Lower leg skin (tissue), 4 donors: ENCODE measurements at places on chromosomes 6 and 20.

DNA sequence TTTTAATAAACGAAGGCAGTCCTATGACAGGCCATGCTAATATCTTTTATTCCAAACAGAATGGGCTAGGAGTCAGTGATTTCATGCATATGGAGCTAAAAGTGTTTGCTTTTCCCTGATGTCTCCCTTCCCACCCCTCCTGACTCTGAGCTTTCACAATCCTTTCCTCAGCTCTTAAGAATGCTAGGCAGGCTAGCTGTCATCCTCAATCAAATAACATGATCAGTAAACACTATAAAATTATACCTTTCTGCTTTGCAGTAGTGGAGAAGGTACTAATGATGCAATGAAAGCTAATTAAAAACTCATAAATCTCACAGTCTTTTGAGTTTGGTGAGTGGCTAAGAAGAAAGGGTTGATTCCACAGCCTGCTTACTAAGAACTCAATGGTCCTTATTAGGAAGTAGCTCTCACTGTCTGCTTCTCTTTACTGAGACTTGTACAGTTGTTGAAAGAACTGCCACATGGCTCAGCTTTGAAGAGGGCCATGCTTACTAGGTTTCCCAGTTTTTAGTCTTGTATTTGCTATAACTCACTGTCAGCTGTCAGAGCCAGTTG is 250.9 kb upstream of the JAG1 start:
- DNase-seq, result no peak

GRCh38 chr6:152184573-152184916 is 377.1 kb downstream of the ESR1 start:
- no peak for DNase-seq

- peak; percentile 80 for DNase-seq
These were observed 183.0 kb downstream of the THBS2 start for GRCh38 chr6:169070506-169071176.

DNA sequence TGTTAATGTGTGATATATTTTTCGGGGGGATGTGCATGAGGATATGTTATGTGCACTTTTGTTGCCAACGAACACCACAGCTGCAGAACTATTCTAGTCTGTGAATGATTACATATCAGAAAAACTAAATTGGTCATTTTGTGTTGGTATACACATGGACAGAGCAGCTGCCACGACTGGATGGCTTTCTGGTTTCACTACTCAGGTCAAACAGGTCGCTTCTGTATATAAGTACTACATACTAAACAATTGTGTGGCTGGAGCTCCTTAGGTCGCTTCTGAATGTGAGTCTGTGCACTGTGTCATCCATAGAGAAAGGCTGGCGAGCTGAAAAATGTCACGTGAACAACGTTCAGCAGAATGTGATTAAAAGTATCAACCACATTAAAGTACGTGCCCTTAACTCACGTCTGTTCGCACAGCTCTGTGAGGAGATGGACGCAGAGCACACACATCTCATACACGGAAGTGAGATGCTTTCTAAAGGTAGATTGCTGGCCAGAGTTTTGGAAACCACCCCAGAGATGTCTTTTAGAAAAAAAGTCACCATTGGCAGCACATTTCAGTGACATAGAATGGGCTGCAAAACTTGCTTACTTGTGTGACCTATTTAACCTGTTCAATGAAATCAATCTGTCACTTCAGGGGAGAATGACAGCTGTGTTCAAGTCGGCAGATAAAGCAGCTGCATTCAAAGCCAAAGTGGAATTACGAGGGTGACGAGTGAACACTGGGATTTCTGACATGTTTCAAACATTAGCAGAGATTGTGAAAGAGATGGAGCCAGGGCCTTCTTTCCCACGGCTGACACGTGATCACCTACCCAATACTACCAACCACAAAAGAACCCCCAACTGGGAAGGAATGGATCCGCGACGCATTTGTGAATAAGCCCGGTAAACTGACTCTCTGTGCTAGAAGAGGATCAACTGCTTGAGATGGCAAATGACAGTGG is 176.6 kb downstream of the PDE10A start:
- no peak for DNase-seq

- DNase-seq, result no peak
These were observed 74.7 kb downstream of the GRM1 start for GRCh38 chr6:146103416-146104072.

GRCh38 chr20:14319704-14320103 is 17.7 kb downstream of the FLRT3 start:
- DNase-seq, result no peak

GRCh38 chr6:112881027-112881426 is 533.9 kb downstream of the RFPL4B start:
- no peak for DNase-seq

DNA sequence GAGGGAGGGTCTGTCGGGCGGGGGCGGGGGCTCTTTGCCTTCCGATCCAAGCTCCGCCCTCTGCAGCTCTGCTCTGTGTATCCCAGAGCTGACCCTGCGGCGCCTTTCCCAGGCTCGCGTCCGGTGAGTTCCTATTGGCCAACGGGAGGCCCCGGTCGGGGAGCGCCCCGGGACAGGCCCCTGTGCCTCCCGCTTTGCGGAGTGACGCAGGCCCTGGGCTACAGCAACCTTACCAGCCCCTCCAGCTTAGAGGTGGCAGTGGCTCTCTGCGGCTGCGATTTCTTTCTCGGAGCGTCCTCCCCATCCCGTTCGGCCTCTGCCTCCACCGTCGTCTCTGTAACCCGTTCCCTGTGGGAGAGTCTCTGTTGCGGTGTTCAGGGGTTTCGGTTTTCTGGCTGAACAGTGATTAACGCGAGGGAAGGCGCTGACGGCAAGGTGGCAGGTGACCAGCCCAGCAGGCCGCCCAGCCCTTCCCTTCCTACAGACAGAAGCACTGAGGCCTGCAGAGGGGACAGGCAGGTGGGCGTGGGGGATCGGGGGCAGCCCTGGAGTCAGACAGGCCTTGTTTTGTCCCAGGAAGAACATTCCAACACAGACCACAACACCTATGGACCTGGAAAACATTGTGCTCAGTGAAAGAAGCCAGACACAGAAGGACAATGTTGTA is 18.1 kb upstream of the CEBPB start:
- peak; percentile 96 for DNase-seq

- no peak for DNase-seq
These were observed 14.3 kb downstream of the ZNF451 start for GRCh38 chr6:57104336-57104735.

- no peak for DNase-seq
These were observed 1.8 kb upstream of the PHACTR2 start for GRCh38 chr6:143675946-143676345.

DNA sequence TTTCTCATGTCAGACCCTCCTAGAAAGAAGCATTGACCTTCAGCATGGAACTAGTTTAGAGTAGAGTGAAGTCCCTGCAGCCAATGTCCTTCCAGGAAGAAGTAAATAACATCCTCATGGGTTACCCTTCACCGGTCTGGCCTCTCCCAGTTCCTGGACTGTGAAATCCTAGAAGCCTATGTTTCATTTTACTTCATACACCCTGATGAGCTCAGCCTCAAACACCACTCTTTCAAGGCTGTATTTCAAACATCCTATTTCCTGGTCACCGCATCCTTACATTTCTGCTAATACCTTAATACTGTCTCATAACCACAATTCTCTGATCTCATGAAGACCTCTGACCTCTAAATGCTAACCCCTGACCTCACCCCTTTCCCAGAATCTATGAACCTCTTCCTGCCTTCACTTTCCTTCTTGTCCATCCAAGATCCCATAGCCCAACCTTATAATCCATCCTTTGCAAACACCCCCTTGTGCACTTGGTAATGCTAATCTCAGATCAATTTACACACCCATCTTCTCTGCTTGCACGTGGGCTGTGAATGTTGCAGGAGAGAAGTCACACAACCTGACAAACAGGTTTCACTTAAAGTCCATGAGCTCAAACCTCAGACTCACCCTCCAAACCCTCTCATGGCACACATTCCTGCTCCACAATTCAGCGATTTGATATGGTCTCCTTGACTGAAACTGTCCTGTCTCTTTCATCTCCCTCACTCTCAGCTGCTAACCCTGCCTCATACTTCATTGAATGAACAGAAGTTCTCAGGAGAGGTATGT is 30.2 kb downstream of the SLC2A10 start:
- DNase-seq, result no peak

DNA sequence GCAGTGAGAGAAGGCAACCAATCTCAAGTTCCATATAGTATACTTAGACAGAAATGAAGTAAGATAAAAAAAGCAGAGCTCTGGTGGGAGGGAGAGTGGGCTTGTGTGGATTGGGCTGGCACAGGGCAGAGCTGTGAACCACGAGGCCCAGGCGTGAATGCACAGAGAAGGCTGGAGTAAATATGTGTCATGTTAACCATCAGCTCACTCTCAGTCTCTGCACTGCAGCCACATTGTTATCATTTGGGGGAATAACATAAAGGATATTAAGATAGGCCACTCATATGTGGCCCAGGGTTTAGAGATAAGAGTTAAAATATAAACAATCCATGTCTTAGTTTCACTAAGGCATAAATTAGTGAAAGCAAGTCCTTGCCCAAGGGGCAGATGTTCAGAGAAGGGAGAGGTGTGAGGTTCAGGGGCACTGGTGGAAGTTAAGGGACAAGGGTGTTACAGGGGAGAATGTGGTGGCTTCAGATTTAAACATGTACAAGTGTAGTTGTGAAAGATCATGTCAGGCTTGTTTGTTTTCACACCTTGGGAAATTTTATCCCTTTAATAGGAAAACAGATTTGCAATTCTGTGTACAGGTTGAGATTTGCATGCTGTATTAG is 14.4 kb downstream of the GMPR start:
- DNase-seq, result no peak

DNA sequence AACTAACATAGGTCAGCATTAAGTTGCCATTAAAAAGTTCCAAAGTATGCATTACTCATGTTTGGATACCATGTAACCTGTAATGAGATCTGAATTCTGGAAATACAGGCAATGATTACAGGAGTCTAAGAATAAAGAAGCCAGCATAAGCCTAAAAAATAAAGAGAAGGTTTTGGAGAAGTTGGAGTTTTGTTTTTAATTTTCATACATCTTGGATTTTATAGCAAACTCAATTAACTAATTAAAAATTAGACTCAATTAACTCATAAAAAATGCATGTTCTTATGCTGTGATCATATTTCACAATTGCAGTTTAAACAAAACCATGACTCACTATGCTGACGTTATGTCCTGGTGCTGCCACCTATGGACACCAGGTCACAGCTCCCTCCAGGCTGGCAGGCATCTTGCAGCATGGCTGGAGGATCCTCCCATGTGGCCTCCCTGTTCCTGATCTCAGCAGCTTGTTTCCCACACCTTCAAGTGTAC is 648.8 kb upstream of the AGPAT4 start:
- DNase-seq, result peak; percentile 30

- DNase-seq, result no peak
These were observed 18.3 kb downstream of the KIF6 start for GRCh38 chr6:39706819-39707335.

DNA sequence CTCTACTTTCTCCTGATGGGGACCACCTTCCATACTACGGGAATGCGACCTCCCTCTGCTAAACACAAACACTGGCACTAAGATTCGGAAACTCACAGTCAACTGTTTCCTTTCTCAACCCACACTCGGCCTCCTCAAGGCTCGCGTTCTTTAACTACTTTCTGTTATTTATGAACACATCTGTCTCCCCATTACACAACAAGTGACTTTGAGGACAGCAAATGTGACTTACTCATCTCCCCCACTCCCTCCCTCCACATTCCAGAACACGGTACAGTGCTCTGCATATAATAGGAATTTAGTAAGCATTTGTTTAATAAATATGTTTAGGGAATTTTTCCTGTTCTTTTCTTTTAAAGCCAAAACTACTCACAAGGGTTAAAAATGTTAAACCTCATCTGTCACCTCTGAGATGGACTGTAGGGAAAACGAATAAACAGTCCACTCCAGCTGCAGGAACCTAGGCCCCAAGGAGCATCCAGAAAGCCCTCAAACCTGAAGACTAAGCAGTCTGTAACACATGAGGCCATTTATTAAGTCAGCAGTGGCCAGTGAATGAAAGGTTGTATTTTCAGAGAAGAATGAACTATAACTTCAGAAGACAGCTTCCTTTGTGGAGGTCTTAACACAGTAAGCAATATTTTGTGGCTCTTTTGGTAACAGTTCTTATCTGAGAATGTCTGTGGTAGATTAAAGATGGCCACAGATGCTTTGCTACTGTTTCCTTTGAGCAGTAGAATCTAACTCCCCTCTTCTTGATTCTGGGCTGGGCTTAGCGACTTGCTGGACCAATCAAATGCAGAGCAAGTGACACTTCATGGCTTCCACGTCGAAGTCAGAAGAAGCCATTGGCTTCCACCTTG is 209.6 kb upstream of the DTNBP1 start:
- peak; percentile 37 for DNase-seq

GRCh38 chr20:23356203-23356602 is 5.6 kb downstream of the NXT1 start:
- peak; percentile 84 for DNase-seq

DNA sequence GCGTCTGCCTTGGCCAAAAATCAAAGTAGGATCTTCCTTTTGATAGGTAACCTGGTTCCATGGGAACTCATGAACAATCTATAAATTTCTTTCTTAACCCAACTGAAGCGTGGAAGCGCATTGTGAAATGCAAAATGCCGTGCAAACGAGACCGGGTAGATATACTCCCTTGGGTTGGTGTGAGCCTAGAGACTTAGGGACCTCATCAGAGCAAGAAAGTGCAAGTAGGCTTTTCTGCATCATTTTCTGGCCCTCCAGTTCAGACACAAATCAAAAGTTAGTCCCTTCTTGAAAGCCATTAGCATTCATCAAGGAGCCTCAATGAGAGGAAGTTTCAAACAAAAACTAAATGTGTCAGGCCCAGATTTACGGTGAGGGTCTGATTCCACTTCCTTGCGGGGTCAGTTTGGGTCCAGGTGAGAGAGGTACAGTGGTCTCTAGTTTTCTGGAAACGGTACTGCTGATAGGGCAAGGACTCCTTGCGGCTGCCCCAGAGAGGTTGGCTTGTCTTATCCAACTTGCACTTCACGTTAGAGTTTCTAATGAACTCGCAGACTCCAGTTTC is 5.3 kb upstream of the ZNF184 start:
- DNase-seq, result no peak

- no peak for DNase-seq
These were observed 52.6 kb downstream of the FIG4 start for GRCh38 chr6:109743739-109744138.

DNA sequence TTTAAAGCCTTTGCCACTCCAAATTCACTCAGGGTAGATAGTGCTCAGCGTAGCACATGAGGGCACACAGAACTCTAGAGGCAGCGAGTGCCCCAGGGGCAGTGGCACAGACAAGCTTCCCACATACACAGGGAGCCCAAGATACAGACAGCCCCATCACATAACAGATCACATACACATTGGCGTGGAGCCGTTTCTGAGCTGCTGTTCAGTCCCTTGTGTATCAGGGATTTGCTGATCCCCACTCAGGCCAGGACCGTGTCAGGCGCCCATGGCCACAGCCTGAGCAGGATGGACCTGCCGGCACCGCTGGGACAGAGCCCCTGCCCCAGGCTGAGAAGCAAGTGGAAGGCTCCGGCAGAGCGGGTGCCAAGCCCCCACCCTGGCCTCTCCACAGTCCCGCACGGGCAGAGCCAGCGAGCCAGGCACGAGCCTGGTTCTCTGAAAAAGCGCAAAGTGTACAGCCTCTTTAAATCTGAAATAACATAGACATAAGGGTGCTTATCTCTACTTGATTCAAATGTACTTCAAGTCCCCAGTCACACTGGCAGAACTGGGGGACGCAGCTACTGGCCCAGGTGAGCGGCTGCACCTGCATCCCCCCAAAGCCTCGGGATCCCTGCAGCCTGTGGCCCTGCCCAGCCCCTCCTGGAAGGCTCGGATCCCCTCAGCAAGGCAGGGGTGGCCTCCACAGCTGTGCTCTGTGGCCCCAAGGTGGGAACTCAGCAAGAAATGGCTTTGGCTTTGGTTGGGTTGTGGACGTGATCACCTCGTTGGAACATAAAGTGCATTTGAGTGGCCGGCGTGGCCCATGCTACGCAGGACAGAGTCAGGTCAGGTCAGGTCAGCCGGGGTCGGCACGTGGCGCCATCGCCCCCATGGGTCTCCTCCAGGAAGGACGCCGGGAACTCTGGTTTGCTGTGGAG is 231.3 kb downstream of the ERMARD start:
- no peak for DNase-seq
